ENCODE measurements at places on chromosomes 5 and 9.

- no peak for DNase-seq
Measured at GRCh38 chr5:35230038-35230611, at the start of gene PRLR. TSS of gene PRLR (minus strand) at chr5:35230487. CDS start at chr5:35089620, 140,867 bp downstream.

GRCh38 chr9:109937861-109938453, 158.0 kb downstream of the PALM2AKAP2 start:
- no peak for DNase-seq

- peak; percentile 44 for DNase-seq
Measured at GRCh38 chr9:89278997-89279739, 31.8 kb upstream of the CKS2 start.

DNA sequence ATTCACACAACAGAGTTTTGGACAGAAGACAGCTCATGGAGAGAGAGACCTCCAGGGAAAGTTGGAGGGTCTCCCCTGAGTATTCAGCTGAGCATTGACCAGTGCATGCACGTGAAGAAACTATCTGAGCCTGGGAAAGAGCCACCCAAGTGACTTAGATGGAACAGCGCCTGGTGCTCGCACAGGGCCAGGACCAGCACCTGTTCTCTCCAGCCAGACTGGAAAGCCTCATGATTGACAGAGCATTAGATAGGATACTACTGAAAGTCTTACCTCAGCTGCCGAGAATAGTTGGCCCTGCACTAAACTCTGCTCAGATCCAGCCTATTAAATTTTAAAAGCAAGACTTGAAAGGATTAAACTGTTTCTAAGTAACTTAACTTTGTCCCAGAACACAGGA, 28.3 kb upstream of the NEURL1B start:
- DNase-seq = no peak

DNA sequence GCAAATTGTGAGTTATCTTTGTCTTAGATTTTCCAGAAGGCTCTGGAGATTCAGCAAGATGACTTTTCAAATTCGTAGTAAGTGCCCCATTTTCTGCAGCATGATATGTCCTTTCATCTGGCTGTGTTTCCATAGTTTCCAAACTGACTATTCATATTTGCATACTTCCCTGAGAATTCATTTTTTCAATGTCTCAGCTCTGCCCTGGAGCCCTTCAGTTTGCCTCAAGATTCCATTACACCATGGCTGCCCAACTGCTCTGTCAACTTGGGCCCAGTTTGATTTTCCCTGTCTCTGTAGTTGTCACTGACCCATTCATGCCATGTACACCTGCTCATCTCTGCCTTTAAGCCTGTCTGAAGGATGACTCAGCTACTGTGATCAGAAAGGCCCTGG, 94.2 kb upstream of the RUSC2 start:
- DNase-seq = no peak

DNA sequence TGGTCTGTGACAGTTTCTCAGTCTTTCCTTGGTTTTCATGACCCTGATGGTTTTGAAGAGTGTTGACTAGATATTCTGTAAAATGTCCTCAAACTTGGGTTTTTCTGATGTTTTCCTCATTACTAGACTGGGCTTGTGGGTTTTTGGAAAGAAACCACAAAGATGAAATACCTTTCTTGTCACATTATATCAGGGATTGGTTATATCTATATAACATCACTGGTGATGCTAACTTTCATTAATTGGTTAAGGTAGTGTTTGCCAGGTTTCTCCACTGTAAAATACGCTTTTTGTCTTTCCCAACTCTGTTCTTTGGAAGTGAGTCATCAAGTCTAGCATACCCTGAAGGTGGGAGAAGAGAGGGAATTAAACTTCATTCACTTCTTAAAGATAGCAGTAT, 3.3 kb upstream of the IL31RA start:
- DNase-seq = no peak

GRCh38 chr9:110307191-110307590, 30.5 kb downstream of the TXNDC8 start:
- DNase-seq = no peak

DNA sequence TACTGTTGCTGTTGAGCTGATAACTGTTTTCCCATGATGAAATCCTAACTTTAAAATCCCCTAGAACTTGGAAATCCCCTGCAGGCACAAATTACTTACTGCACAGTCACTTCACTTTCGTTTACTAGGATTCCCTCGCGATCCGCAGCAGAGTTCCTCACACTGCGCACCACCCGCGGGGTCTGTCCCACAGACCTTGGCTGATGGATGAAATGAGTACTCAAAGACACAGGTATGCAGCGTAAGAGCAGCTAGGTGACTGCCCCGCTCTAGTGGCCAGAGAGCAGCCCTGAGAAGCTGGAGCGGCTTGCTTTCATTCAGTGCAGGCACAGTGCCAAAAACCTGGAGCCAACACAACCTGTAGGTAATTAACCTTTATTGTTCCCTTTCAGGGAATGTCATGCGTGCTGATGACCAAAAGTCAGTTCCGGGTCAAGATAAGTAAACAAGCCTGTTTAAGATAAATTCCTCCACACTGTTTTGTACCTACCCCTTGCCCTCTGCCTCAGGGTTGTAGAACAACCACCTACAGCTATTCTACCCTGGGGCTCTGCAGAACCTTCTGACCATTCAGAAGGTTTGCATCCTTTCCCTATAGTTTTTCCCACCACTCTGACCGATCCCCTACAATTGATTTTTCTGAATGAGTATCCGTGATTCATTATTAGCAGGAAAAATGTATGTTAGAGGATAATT, 191.2 kb downstream of the CDH9 start:
- DNase-seq = no peak

DNA sequence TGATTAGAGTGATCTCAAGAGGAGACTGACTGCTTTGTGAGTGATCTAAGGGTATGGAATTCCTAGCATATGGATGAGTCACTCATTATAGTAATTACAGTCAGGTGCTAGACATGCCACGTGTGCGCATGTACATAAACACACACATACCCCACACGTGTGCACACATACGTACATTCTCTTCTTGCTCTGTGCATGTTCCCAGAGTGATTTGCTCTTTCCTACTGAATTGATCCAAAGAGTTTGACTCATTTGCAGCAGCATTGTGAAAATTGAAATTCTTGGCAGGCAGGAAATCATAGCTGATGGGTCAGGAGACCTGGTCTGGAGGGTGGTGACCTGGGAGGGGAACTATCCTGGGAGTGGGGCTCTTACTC, 63.8 kb downstream of the ANGPTL2 start:
- no peak for DNase-seq

DNA sequence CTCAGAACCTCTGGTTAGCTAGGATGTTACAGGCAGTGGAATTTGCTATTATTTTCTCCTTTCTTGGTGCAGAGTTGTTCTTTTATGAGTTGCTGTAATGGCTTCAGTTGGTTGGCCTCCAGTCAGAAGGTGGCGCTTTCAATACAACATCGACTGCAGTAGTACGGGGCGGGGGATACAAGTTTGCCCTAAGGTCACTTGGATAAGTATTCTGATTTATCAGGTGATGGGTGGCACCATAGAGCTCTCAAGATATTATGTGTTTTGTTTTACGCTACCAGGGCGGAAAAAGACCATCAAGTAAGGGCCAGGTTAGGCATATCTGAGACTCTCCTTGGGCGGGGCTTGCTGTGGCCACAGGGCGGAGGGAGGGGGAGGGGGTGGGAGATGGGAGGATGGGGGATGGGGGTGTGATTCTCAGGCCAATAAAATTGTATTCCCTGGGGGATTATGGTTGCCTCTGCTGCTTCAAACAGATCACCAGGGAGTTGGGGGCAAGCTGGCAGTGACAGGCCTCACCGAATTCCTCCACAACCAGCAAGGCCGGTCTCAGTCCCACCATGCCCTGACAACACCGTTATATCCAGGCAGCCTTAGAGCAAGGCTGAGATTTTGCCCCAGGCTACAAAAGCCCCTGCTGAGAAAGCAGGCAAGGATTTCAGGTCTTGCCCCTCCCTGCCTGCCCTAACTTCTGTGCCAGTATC, 15.9 kb upstream of the RNF38 start:
- DNase-seq = no peak

- DNase-seq = no peak
Measured at GRCh38 chr5:61180886-61181285, 18.6 kb upstream of the SMIM15 start.

GRCh38 chr5:125483609-125484008, 737.2 kb upstream of the ZNF608 start:
- no peak for DNase-seq

GRCh38 chr9:2289263-2289662, 274.1 kb downstream of the SMARCA2 start:
- no peak for DNase-seq

GRCh38 chr5:36311956-36312355, 10.3 kb upstream of the RANBP3L start:
- no peak for DNase-seq

- DNase-seq = no peak
Measured at GRCh38 chr5:125634216-125634835, 788.9 kb upstream of the GRAMD2B start.

DNA sequence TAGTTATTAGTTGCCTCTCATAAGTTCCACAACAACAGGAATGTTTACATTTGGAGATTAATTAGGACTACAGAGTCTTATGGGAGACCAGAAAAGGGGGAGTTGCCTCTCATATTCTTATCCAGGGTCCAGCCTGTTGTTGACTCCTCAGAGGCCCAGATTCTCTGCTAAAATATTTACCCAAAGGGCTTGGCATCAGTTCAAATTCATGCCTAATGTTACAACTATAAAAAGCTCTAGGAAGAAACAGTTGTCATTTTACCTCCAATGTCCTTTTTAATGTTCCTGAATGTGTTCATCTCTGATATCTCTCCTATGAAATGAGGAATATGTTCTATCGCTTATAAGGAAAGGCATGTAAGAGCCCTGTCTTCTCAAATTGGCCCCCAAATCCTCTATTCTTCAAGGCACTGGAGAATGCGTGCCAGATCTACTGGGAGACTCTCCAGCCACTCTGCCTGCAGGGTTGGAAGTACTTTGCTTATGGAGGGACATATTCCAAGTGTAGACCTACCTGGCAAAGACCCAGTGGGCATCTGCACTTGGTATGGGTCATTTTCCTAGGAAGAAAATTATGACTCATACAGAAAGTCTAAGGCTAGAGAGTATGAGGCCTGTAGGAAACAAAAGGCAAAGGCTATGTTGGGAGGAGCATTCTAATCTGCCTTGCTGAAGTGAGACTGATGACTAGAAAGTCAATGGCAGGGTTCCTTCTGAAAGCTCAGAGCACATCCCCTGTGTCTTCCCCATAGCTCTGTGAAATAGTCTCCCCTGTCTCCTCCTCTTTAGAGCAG, 192.6 kb downstream of the ESM1 start:
- no peak for DNase-seq

GRCh38 chr9:35727676-35728040, 4.3 kb downstream of the TLN1 start:
- DNase-seq = no peak

DNA sequence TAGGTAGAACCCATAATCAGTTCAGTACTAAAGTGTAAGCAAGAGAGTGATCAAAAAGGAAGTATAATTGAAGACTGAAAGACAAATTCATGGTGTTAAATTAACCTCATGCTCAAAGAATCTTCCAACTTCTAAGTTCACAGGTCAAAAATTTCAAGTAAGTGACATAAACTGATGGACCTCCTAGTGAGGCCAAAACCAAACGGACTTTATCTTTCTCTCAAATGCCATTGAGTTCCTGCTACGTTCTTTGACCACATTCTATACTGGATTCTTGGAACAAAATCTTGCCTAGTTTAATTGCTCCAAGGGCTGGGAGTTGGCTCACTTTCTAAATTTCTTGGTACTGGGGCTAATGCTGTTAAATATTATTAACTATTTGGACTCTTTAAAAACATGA, 794.9 kb downstream of the TLE4 start:
- no peak for DNase-seq

DNA sequence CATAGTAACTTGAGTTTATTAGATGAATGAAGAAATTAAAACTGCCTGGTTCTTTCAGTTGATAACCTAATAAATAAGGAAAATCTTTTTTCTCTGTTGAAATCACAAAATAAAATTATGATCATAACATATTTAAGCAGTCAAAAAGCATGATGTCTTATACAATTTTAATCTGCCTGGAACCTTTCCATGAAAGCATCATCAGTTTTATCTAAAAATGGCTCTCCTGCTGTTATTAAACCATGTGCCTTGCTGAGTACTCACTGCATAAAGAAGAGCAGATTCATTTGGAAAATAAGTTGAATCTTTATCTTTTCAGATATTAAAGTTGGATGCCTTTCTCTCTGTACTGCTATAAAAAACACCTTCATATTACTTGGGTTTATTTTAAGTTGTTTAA, 148.8 kb downstream of the SLC24A2 start:
- DNase-seq = no peak

DNA sequence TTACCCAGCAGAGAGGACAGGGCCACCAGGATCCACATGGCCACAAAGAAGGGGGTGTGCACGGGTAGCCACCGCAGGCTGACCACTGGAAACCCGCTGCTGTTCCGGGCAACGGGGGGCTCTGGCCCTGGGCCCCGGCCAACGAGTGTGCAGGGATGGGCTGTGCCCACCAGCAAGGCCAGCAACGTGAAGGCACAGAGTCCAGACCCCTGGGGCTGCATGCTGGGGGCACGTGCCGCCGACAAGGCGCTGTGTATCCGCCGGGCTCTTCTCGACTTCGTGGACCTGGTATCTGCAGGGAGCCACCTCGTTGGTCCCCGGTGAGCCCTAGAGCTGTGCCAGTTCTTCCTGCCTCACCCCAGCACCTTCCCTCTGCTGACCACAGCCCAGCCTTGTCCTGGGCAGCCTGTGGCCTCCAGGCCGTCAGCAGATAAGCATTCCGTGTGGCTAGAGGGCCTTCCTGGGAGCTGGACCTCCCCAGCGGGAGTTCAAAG, 42.2 kb upstream of the CEP72 start:
- DNase-seq = no peak
